ENCODE measurements at places on chromosomes 11 and 22.

DNA sequence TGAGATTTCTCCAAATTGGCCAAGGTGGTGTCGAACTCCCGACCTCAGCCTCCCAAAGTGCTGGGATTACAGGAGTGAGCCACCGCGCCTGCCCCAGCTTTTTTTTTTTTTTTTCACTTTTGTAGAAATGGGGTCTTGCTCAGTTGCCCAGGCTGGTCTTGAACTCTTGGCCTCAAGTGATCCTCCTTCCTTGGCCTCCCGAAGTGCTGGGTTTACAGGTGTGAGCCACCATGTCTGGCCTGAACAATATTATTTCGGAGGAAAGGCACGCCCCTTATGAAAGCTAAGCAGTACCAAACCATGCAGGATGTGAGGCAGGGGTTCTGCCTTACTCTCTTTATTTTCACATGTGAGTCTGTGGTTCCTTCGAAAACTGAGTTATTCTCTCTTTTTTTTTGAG, 16.1 kb downstream of the MTCH2 start:
- no peak for DNase-seq

- no peak for DNase-seq
These were observed 13.7 kb upstream of the A4GALT start for GRCh38 chr22:42734406-42734805.

DNA sequence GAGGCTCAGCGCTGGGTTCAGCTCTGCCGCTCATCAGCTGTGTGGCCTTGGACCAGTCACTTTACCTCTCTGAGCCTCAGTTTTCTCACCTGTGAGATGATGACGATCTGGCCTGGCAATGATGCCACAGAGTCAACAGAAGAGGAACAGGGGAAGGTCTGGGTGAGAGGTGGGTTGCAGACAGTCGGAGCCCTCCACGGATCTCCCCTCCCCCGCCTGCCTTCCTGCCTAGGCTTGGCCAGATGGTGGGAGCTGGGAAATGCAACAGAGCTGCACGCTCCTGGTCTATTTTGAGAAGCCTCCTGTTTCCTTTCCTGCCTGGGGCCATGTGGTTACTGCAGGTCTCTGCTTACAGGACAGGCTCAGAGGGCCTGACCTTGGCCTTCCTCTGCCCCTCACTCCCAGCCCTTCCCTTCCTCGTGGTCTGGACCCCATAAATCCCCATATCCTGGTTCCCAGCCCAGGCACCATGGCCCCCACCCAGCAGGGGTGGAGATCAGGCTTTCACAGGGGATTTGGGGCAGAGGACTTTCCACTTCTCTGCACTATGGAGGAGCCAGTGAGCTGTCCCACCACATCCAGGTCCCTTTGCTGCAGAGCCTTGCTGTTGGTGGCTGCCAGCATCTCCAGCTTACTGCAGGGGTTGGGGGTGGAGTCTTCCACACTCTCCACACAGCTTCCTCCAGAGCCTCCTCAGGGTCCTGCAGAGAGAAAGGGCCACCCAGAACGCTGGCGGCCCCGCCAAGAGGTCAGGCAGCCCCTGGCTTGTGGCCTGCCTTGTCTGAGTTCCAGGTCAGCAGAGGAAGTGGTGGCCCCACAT, 46.9 kb downstream of the C11orf96 start:
- no peak for DNase-seq

- no peak for DNase-seq
These were observed 94.5 kb downstream of the CADM1 start for GRCh38 chr11:115409691-115410220.

DNA sequence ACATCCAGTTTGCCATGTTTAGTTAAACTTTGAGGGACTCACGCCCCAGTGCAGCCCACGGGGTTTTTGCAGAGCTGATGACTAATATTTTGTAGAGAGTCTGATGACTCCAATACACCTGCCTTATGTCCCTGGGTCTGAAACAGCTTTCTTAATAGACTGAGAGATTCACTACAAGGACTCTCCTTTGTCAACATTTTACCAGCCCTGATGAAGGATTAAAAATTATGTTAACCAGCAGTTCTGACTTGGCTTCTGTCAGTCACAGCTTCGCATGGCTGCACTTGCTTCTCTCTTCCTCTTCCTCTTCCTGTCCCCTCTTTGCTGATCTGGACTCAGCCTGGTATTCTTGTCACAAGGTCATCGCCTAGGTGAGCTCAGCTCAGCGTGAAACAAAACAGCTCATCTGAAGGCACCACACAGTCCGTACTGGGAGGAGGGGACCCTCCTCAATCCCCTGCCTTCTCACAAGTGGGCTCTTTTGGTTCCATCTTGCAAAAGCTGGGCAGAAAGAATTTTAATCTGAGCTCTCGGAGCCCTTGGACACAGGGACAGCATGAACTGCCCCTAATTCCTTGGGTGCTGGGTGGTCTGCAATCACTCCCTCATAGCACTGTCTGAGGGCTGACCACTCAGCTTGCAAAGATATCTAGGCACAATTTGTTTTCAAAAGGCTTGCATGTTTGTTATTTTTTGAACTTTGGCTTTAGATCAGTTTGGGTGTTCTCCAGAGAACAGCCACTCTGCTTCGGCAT, 38.1 kb upstream of the POU2AF1 start:
- no peak for DNase-seq

GRCh38 chr11:130840679-130841078, 75.6 kb downstream of the SNX19 start:
- DNase-seq: no peak

DNA sequence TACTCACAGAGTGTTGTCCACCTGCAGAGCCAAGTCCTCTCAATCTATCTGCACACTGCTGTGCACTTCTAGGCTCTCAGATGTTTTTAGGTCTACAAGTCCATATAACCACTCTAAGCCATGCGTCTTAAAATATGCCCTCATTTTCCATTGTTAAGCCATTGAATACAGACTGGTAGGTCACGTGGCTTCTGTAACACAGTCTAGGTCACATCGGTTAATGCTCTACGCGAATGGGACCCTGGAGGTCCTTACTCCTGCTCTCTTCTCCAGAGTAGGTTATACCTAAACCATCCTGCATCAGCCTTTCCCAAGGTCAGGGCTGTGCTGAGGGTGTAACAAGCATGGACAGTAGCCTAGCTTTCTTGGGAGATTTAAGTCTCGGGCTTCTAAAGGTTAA, 819 bp downstream of the JAML start:
- DNase-seq: no peak

DNA sequence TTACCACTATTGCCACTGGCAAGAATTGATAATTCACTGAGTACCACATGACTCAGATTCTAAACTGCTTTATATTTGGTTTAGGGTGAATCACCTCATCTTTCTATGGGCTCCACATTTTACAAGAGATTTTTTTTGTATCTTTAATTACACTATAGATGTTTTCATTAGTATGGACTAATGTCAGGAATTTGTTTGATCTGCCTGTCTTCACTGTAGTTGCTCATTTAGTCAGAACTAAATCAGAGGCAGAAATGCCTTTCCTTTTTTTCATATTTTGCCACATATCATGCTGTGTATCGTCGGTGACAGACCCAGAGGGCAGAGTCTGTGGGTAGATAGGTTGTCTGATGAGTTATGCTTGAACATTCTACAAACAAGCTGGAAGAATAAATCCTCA, 524.1 kb downstream of the METTL15 start:
- no peak for DNase-seq

DNA sequence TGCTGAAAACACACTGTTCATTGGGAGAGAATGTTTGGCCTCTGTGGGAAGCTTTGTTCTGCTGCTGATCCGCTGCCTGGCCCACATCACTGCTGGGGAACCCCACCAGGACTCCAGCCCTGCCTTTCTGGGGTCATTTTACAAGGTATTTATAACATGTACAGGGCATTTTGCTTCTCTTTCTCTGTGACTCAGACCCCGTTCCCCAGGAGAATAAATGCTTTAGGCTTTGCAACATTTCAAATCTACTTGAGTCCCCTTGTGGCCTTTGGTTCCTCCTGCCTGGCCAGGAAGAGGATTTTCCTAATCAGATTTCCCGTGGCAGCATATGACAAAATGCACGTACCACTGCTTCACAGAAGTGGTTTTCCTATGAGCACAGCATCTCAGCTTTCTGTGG, 43.0 kb downstream of the BTG4 start:
- no peak for DNase-seq

DNA sequence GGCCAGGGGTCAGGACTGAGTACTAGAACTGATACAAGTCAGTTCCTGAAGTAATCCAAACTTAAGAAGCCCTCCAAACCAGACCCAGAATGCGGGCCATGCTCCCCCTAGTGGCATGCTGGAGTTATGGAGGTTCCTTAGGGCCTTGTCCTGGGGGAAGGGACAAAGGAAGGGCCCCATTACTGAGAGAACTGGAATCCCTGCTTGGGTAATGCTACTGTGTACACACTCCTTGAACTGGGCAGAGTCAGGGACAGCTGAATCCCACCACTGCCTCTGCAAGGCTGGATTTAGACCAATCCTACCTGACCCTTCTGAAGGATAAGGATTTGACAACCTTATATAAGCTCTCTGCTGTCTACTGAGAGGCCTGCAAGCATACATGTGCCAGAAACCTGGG, 97.3 kb upstream of the AKIP1 start:
- DNase-seq: peak; percentile 64
